ENCODE measurements at places on chromosomes 7 and 10.

DNA sequence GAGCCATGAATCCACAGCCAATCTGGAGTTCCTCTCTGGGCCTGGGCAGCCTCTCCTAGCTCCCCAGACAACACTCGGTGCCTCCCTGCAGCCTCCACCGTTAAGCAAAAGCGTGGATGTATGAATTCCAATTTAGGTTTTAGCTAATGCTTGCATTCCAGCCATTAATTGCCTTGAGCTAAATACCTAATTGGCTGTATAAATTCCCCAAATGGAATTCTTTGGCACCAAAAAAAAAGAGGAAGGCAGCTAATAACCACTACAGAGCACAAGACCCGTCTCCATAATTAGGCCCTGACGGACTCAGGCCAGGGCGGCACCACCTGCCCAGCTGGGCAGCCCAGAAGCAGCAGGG, 140.5 kb downstream of the PTPRN2 start:
- DNase-seq, result no peak

GRCh38 chr10:92413011-92413410, 122.0 kb downstream of the MARCHF5 start:
- DNase-seq, result no peak

DNA sequence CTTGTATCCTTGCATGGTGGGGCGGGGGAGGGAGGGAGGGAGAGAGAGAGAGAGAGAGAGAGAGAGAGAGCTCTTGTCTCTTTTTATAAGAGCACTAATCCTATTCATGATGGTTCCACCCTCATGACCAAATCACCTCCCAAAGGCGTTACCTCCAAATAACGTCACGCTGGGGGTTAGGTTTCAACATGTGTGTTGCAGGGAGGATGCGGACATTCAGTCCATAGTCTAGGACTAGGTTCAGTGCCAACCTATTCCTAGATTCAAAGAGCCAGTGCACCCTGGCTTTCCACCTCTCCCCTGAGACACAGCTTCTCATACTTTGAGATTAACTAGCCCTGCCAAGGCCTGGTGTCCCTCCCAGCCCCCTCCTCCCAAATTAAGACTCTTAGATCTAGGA, 123.0 kb downstream of the GRK5 start:
- DNase-seq, result no peak

DNA sequence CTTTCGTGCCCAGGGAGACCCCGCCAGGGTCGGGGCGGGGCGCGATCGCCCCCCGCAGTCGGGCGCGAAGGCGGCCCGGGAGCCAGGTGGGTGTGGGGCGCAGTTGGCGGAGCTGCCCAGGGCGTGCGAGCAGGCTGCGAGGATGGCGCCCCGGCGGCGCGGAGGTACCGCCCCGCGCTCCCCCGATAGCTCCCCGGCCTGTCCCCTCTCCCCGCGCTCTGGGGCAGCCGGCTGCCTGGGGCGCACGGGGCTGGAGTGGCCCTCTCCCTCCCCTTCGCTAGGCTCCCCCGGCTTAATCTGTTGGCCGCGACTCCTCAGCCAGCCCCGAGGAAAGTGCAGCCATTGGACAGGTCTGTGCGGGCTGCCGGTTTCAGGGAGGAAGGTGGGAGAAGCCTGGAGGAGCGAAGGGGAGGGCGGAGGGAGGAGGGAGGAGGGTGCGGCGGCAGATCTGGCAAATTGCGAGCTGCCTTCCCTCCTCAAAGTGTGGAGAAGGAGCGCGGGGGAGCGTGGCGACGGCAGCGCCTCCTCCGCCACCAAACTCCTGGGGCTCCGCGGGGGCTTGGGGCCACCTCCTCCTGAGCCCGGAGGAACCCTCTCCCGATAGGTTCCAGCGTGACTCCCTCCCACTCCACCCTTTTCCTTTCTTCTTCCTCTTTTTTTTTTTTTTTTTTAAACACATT, 361 bp upstream of the PLXDC2 start:
- DNase-seq, result no peak
